ENCODE measurements at places on chromosomes 1 and 21.

- no peak for DNase-seq
These were observed 3.9 kb upstream of the CDK18 start for GRCh38 chr1:205500240-205501233.

DNA sequence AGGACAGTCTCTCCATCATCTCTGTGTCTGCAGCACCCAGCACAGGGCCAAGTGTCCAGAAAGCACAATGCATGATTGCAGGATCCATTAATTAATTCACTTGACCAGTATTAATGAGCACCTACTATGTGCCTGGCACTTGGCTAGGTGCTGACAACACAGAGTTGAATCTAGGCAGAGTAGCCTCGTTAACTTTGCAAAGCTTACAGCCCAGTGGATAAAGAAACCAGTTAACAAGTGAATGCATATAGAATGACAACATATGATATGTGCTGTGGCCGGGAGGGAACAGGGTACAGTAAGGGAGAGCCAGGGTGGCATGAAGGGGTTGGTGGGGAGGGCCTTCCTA, 10.9 kb downstream of the SLC1A7 start:
- DNase-seq = no peak

GRCh38 chr1:46725736-46726108, 6.8 kb upstream of the EFCAB14 start:
- no peak for DNase-seq

DNA sequence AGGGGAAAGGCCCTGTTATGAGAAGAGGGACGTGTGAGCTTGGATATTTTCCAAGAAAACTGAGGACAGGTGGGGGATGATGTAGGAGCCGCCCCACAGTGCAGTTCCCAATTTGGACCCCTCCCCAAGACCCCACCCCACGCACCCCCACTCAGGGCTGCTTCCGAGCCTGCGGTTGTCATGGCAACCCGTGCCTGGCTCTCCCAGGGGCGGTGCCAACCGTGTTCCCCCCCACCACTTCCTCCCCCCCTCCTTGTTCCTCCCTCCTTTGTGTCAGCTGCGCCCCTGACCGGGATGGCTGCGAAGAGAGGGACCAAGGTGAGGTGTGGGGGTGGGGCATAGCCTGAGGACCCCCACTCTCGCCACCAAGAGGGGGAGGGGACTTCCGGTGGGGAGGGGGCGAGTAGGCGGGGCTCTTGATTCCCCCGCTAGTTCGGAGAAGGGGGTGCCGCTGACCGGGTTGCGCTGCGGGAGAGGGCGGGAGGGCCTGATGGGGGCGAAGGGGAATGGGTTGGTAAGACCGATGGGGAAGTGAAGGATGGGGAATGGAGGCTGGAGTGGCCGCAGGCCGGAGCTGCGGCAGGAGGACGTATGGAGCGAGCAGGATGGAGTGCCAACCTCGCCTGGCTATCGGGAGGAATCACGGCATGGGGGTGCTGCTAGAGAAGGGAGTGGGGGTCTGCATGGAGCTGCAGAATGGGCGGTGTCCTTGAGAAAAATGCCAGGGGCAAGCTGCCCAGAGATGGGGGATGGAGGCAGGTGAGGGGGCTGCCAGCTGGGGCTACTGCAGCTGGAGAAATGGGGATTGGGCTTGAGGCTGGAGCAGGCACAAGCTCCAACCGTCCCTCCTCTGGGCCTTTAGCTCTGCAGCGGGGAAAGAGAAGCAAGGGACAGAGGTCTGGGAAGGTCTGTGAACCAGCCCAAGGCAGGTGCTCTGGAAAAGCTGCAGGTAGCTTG, 953 bp downstream of the TRIM46 start:
- DNase-seq = peak; percentile 54

GRCh38 chr1:192700834-192701271, 64.9 kb downstream of the RGS13 start:
- no peak for DNase-seq

- DNase-seq = peak; percentile 24
These were observed 16.9 kb downstream of the MTARC1 start for GRCh38 chr1:220803401-220804201.

Measured in activated naive CD4-positive, alpha-beta T cell treated with anti-CD3 and anti-CD28 coated beads, Interleukin-2, amount 50 U/mL, for 72 hours (primary cell).